ENCODE measurements at places on chromosomes 4 and X.

DNA sequence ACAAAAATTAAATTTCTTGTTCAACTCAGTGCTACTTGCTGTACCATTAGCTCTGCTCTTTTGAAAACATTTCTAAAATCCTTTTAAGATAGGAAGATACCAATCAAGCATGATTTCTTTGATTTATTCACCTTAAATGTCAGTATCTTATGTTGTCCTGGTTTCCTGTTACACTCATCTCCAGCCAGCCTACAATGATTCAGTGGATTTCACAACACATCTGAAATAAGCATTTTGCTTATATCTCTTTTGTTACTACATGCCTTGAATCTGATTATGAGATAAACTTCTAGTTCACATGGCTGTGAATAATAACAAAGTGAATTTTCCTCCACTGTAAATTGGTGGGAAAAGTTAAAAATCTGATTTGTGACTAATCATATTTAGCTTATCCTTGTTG lies 112.5 kb upstream of the BMP3 start:
- no peak for DNase-seq

- no peak for DNase-seq
These were observed 130.3 kb downstream of the GUCY2F start for GRCh38 chrX:109351557-109351956.

GRCh38 chr4:94566420-94566819 lies 114.7 kb downstream of the PDLIM5 start:
- DNase-seq: no peak

DNA sequence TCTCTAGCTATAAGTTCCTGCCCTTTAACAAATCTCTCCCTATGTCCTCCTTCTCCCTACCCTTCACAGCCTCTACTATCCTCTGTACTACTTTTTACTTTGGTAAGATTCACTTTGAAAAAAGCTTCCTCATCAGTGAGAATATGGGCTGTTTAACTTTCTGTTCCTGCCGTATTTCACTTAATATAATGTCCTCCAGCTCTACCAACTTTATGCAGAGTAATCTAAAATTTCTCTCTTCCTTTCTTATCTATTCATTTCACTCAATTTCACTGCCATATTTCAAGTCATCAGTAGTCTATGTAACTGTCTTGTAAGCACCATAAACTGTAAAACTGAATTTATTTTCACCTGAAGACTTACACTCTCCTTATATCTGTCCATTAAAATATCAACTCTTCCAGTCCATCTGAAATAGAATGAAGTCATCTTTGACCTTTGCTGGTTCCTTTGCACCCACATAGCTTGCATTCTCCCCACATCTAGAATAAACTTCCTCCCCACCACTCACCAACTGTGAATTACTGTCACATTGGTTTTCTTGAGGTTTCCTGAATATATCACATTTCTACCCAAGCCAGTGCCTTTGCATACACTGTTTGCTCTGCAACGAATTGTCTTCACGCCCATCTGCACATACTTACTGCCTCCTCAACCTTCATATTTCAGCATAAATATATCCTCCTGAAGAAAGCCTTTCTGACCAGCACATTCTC lies 54.6 kb downstream of the ARAP2 start:
- DNase-seq: no peak

DNA sequence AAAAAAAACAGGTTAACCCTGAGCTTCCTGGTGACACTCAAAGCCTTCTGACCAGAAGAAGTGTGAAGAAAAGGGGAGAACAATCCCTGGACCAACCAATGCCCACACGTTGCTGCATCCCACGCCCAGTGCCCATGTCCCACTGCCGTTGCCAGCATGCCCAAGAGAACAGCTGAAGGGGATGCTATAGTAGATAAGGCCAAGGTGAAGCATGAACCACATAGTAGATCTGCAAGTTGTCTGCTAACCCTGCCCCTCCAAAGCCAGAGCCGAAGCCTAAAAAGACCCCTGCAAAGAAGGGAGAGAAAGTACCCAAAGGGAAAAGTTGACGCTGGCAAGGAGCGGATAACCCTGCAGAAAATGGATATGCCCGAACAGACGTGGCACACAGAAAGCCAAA lies 11.3 kb upstream of the CD38 start:
- no peak for DNase-seq

- DNase-seq: no peak
These were observed 18.4 kb downstream of the CT47B1 start for GRCh38 chrX:120857240-120857639.

GRCh38 chrX:47232803-47233332 lies at the start of gene USP11:
Gene USP11 (plus strand): TSS chrX:47233009. CDS start chrX:47233044, 35 bp downstream.
- no peak for DNase-seq

DNA sequence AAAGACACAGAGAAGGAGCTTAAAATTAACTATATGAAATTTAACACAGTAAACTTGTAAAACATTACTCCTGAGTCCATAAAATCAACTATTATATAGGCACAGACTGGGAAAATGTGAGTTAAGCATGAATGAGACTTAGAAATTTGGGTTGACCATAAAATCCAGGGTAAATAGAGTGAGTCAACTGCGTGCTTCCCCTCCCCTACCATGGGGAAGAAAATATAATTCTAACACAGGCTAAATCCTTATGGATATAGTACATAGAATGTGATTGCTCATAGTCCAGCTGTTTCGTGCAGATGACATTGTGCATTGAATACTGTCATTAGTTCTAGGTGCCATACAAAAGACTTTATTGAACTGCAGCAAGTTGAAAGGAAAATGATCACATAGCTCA lies 42.2 kb downstream of the KLHL5 start:
- DNase-seq: no peak

GRCh38 chr4:921830-922331 lies 10.2 kb downstream of the GAK start:
- DNase-seq: no peak

DNA sequence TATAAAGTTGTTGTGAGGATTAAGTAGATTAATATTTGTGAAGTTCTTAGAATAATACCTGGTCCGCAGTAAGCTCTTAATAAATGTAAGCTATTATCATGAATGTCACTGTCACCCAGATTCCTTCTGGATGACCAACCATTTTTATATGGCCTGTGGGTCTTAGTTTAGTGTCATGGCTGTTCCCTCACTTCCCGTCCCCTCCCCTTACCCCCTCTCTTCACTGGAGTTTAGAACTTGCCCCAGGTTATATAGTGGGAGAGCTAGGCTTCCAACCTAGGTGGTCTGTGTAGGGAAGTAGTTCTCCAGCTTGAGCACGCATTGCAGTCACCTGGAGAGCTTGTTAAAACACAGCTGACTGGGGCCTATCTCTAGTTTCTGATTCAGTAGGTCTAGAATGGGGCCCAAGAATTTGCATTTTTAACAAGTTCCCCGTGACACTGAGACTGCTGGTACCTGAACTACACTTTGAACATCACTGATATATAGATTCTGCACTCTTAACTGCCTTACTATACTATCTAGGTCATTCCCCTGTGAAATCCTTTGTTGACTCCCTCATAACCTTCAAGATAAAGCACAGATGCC lies 66.9 kb upstream of the PLAC1 start:
- no peak for DNase-seq

DNA sequence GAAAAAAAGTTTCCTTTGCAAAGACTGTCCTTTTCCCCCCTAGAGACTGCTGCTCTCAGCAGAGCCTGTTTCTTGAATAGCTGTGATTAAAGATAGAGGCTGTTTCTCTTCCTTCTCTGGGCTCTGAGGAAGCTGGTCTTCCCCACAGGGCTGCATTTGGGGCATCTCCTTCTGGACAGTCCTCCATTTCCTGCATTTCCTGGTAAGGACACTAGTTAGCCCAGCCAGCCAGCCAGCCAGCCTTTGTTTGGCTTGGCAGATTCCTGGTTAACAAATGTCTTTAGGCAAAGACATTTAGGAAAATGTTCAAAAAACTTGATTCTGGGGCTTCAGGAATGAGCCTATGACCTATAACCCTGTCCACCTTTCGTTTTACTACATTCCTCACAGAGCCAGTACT lies 34.0 kb upstream of the PLAC1 start:
- no peak for DNase-seq

- DNase-seq: no peak
These were observed 5.2 kb downstream of the APLN start for GRCh38 chrX:129649268-129650182.

GRCh38 chrX:105543283-105543682 lies 279.1 kb upstream of the NRK start:
- DNase-seq: no peak

DNA sequence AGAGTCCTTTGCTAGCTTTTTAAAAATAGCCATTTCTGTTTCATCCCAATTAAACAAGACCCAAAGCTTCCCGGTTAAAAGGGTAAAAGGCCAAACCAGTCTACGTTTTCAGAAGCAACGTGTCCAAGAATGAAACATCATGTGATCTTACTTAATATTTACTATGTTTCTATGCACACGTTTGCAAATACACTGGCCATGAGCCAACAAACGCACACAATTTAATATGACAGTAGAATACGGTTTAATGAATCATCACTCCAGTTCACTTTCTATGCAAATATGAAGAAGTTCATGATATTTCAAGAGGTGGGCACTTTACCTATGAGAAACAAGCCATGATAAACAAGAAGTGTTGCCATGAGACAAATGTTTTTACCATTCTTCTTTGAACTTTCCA lies 4.3 kb downstream of the NR0B1 start:
- DNase-seq: no peak

GRCh38 chrX:152637649-152638442 lies at the start of gene GABRQ:
Gene GABRQ (plus strand): TSS chrX:152637895. CDS start chrX:152638203, 308 bp downstream.
- DNase-seq: peak; percentile 73

DNA sequence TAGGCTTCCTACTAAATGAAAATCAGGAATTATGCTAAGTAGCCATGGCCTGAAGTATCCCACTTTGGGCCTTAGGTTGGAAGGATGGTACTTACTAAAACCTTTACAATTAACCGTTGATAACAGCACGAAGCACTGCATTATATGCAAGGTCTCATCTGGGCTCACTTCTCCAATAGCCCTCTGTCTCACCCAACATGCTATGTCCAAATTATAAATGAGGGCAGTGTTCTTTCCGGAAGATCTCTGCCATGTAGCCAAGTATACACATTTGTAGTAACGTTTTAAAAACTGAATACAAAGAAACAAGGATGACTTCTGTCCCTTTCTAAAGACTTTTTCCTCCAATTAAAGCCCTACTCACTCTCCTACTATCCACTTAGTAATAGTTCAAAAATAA lies 51.6 kb downstream of the SCFD2 start:
- DNase-seq: no peak

- no peak for DNase-seq
These were observed 153.0 kb downstream of the DCTD start for GRCh38 chr4:182764137-182764536.

- DNase-seq: no peak
These were observed 12.5 kb upstream of the PLK4 start for GRCh38 chr4:127868196-127868595.

GRCh38 chr4:51840781-51841180 lies 2.2 kb upstream of the DCUN1D4 start:
- no peak for DNase-seq

DNA sequence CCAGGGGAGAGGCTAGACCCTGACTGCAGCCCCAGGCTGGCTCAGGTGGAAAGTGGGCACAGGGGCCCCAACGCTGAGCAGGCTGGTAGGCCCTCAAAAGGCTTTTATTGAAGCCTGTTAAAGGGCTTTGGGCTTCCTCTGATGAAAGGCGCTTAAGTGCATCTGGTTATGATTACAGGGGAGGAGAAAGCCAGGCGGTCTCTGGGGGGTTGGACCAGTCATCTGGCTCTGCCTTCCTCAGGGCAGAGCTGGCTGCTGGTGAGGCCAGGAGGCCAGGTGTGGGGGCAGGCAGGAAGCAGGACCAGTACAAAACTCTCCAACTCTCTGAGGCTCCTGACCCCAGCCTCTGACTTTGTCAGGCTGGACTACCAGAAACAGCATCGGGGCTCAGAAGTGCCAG lies 68.8 kb upstream of the BCOR start:
- DNase-seq: no peak

DNA sequence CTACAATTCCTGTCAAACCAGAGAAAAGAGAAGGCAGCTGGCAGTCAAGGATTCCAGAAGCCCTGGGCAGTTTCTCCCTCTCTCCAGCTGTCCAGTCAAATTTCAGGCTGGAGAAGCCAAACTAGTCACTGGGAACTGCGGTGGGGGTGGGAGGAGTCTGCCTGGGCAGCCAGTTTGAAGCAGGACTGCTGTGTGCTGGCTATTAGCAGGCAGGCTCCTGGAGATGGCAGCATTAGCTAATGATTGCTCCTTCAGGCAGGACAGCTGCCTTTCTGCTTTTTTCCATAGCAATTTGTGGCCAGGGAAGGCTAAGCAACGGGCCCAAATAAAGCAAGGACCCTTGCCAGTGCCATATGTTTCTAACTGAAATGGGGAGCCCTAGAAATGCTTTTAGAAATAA lies 44.7 kb upstream of the FGF13 start:
- DNase-seq: peak; percentile 21

- DNase-seq: no peak
These were observed 139.9 kb upstream of the SLC4A4 start for GRCh38 chr4:71198958-71199357.

DNA sequence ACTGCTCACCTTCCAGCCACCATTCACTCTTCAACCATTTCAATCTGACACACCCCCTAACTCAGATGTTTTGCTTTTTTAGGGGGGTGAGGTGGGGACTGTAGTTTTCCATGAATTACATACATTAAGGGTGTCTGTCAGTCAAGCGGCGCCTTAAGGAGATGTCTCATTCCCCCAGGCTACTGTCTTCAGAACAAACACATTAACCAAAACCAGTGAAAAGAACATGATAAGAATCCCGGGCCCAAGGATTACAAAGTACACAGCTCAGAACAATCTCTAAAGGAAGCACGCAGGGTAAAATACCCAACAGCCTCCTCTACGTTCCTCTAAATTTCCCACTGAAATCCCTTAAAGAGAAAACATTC lies 62.5 kb upstream of the IRF2 start:
- no peak for DNase-seq

DNA sequence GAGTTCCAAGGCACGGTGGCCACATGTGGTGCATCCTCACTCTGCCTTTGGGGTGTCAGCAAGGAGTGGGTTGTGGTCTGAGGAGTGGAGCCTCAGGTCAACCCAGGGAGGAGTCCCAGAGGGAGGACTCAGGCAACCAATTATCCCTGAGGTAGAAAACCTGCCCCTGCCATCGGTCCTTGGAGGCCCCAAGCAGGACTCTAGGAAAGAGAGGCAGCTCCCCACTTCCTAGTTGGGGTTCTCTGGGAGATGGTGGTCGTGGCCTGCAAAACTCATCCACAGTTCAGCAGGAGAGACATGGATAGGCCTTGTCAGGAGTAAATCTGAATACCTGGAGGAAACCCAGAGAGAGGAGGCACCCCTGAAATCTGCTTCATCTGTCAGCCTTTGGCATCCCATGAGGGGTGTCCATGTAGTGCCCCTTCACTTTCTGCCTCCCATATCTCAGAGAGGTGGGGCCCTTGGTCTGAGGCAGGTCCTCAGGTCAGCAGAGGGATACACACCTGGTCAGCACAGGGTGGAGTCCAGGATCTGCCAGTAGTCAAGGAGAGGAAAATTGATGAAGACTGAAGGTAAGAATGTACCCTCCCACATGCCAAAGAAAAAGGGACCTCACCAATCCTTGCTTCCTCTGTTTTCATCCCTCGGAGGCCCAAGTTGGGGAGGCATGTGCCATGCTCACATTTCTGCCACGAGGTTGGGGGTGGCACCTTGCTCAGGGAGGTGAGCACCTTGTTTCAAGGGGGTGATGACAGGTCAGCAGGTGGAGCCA lies 1.6 kb downstream of the MAGEA11 start:
- no peak for DNase-seq

- no peak for DNase-seq
These were observed 31.9 kb downstream of the CPEB2 start for GRCh38 chr4:15034071-15034764.

- no peak for DNase-seq
These were observed 5.5 kb upstream of the SMIM20 start for GRCh38 chr4:25908491-25908901.

All from neuronal stem cell (in vitro differentiated cells).